Thoracic aorta (tissue), 2 donors: ENCODE measurements at places on chromosomes 1 and 21.

DNA sequence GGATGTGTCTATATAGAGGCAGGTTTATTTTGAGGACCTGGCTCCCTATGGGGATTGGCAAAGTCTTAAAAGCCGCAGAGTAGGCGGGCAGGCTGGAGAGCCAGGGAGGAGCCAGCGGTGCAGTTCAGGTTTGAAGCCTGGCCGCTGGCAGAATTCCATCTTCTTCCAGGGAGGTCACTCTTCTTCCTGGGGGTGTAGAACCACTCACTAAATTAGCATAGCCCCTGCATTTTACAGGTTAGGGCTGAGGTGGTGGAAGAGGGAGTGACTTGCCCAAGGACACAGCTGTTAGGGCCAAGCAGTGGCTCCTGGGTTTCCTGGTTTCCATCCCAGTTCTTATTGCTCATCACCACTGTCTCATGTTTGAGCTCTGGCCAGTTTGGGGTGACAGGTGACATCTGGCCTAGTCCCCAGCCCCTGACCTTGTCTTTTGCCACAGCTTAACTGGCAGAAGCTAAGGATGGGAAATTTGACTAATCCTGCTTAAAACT, 1.4 kb downstream of the PINK1 start:
- DNase-seq, result no peak

DNA sequence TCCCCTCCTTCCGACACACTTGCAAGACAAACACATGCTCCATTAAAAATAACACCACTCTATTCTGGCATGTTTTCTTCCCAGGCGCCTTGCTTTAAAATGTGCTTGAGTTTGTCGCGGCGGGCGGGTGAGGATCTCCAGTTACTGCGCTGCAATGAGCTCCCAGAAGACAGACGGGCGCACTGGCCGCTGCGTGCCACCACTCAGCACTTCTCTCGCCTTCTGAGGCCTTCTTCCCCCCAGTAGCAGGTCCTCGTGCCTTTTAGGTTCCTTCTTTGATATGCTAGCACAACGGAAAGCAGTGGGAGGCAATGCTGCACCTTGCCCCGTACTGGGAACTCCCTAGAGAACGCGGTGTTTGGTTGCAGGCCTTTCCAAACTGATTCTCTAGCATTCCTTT, 279.5 kb upstream of the NR5A2 start:
- no peak for DNase-seq

- DNase-seq, result no peak
Observed at GRCh38 chr1:78676993-78677392, 27.4 kb downstream of the IFI44 start.

DNA sequence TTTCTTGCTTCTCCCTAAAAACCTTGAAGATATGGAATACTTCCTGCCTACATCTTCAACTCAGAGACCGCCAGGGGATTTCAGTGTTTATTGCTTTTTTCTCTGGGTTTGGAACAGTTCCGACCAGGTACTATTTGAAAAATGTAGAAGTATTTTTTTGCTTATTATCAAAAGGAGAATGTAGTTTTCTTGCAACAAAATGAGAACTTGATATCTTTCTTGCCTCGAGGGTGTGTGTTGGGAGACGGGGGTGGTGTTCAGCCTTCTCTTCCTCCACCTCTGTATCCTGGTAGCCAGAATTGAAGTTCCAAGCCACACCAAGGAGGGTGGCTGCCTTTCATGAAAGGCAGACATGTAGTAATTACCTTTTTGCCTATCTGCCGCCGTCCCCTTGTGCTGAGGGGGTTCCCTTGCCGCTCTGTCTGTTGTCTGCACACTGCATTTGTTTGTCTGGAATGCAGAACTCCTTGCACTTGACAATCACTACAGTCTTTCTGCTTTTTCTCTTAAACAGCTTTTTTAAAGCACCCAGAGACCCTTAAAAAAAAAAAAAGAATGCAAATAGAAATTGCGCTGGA, 212.1 kb downstream of the PBX1 start:
- no peak for DNase-seq

- DNase-seq, result no peak
Observed at GRCh38 chr21:28069450-28069923, 923.2 kb downstream of the LTN1 start.

DNA sequence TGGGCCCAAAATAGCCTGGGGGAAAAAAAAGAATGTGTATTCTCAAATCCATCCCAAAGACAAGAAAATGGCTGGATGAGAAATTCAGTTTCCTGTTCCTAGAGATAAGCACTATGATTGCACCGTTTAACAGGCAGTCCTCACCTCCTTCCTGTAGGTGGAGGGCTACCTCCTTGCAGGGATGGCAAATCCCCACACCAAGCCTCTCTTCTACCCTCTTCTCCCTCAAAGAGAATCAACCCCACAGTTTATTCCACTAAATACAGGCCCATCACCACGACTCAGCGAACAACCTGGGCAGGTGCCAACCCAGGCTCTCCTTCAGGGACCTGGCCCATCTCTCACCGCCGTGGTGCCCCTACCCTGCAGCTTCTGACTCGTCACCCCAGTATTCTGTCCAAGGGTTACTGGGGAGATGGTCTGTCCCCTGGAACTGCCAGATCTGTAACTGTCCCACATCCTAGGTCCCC, 3.4 kb upstream of the CHD5 start:
- no peak for DNase-seq

DNA sequence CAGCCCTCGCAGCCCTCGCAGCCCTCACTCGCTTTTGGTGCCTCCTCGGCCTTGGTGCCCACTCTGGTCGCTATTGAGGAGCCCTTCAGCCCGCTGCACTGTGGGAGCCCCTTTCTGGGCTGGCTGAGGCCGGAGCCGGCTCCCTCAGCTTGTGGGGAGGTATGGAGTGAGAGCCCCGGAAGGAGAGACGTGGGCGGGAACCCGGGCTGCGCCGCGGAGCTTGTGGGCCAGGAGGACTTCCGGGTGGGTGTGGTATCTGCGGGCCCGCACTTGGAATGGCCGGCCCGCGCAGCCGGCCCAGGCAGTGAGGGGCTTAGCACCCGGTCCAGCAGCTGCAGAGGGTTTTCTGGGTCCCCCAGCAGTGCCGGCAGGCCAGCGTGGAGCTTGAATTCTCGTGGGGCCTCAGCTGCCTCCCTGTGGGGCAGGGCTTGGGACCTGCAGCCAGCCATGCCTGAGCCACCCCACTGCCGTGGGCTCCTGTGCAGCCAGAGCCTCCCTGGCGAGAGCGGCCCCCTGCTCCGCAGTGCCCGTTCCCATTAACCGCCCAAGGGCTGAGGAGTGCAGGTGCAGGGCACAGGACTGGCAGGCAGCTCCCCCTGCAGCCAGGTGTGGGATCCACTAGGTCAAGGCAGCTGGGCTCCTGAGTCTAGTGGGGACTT, 9.9 kb upstream of the CFHR2 start:
- DNase-seq, result no peak

- DNase-seq, result peak; percentile 69
Observed at GRCh38 chr1:58848818-58849411, 65.1 kb upstream of the JUN start.

- no peak for DNase-seq
Observed at GRCh38 chr1:100308777-100309176, 42.8 kb downstream of the RTCA start.

DNA sequence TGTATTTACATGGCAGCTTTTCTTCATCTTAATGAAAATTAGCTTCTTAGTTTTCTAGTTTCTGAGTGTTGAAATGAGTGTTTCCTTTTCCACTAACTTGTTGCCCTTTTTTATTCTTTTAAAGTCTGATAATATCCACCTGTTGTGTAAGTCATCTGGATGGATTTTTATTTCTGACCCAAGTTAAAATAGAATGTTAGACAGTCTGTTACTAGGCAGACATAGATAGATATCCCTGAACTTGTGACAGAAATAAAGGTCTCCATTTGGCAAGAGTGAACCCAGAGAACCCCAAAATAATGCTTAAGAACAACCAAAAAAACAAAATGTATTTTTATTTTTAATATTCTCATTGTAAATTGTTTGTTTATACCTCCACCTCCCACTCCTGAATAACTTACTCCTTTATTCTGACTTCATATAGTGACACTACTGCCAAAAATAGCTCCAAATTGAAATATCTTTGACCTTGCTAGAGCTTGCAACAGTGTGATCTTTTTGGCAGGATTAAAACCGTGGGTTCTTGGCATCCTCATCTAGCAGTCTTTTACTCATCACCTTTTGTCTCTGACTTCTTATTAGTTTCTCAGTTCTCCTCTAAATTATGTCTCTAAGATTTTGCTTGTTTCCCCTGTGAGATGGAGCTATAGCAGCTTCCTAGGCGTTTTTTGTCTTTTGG, 26.9 kb upstream of the SH3D21 start:
- DNase-seq, result no peak

DNA sequence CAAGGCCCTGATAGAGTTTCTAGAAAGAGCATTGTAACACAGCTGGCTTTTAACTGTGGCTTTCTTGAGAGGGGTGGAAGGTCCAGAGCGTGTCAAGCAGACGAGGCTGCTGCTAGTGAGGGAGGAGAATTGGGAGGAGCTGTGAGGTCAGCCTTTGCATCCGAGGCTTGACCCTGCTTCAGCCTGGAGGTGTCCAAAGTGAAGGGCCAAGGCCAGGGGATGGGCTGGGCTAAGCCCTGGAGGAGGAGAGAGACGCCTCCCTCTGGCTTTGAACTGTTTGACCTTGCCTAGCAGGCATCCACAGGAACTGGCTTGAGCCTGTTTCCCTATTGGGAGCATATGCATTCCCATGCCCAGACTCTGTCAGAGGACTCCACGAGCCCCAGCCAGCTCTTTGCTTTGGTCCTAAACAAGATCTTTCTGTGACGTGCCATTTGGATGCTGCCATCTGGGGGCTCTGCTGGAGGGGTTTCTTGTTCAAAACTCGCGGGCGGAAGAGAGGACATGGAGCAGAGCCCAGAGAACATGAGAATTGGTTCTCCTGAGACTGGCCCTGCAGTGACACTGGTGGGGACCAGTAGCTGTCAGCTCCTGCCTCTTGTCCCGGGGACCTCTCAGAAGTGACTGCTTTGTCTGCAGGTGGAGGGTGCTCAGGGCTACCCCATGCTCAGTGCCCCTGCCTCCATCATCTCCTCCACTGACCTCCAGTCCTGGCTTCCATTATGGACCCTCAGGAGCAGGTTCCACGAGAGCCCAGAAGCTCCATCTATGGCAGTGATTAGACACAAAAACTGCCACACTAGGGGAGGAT, 5.5 kb downstream of the ACTRT2 start:
- DNase-seq, result no peak

GRCh38 chr1:155070158-155070621, 6.7 kb downstream of the EFNA4 start:
- no peak for DNase-seq

GRCh38 chr1:228346731-228347130, 59.9 kb downstream of the TRIM11 start:
- no peak for DNase-seq

DNA sequence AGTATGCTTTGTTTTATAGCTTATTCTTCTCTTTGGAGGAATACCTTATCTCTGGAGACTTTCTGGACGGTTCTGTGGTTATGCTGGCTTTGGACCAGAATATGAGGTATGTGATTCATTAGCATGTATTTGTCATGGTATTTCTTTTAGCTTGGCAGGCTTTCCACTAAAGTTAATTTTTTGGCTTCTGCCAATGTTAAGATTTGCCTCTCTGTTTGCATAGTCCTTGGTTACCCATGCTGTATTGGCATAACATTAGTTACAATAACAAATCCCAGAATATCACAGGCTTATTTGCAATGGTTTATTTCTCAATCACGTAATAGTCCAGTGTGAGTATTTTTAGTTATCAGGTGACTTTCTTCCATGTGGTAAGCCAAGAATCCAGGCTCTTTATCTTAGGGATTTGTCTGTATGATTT, 9.7 kb downstream of the ZMPSTE24 start:
- DNase-seq, result no peak

- DNase-seq, result no peak
Observed at GRCh38 chr1:26021647-26022403, at the start of gene EXTL1. Gene EXTL1 (plus strand): TSS chr1:26021775. CDS start chr1:26022647, 872 bp downstream.

GRCh38 chr1:43639976-43640794, 9.8 kb upstream of the KDM4A start:
- DNase-seq, result no peak

GRCh38 chr21:28754862-28755261, 237.8 kb downstream of the LTN1 start:
- no peak for DNase-seq

GRCh38 chr1:43970502-43970901, 692 bp downstream of the DPH2 start:
- DNase-seq, result no peak

DNA sequence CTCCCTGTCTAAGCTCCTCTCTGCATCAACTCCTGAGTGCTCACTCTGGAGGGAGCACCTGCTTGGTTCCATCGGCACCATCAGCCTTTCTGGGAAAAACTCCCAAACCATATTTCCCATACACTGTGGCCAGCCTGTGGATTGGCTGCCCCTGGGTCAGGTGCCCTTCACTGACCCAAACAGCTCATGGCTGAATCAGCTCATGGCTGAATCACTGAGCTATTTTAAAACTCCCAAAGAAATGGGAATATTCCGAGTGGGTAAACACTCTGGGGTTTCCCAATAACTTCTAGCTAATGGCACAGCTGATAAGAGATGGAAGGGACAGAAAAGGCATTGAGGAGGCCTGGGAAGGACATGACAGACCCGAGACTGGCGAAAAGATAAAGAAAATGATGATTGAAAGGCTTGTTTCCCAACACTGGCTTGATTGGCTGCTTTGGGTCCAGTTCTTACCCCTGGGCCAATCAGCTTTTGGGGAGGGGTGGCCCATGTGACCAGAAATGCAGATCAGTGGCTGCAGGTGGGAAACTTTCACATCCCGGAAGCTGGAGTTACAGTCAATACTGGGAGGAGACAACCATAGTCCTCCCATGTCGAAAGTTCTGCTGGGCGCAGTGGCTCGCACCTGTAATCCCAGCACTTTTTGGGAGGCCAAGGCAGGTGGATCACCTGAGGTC, 37.3 kb upstream of the KAZN start:
- no peak for DNase-seq
